ENCODE measurements at places on chromosomes 16 and 17. TPM values are rescaled to one million over a fixed set of nuclear protein-coding genes. Genes with fewer than 3 reads are reported as not detected.

Gene SHISA9
- not detected for total RNA-seq

Gene CDRT4
- total RNA-seq: 1.5 TPM

Gene OR1A1
- not detected for total RNA-seq

Gene METRNL
- total RNA-seq: 2.2 TPM

Gene DNAH9
- total RNA-seq: not detected

Gene FBXL16
- 12.7 TPM for total RNA-seq

Gene CD300A
- total RNA-seq: 6.8 TPM

Data from activated CD4-positive, alpha-beta T cell treated with anti-CD3 and anti-CD28 coated beads, Interleukin-2, amount 10 ng/mL, durations not matched to agents 7 days and 5 days (primary cell).